ENCODE measurements at places on chromosomes 2 and 18. TPM values are rescaled to one million over a fixed set of nuclear protein-coding genes. Genes with fewer than 3 reads are reported as not detected.

DNA sequence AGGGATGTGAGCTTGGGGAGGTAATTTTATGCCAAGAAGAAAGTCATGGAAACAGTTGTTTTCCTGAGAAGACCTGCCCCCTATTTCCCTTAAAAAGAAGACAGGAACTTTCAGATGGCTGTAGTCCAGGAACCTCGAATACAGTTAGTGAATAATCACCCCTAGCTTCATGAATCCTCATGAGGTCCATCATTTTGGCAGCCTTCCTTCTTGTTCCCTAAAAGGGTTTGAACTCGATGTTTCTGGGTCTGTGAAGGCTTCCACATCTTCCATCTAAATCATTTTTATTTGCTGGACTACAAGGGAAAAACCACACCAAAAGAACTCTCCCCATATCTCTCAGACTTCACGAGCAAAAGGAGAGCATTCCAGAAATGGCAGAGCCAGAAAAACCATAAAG, 290.8 kb downstream of the SLC4A3 start:
- H3K27ac ChIP-seq = no peak overlapping the region
- no peaks in the 10 kb centered on the region for H3K27me3 ChIP-seq
- DNase-seq = no peak
- H3K4me1 ChIP-seq = no peaks in the 10 kb centered on the region
- H3K36me3 ChIP-seq = no peaks in the 10 kb centered on the region

GRCh38 chr2:71617266-71617665, 163.9 kb downstream of the DYSF start:
- H3K27ac ChIP-seq = no peak overlapping the region
- H3K36me3 ChIP-seq = no peaks in the 10 kb centered on the region
- no peak overlapping the region for H3K4me3 ChIP-seq
- H3K27me3 ChIP-seq = no peaks in the 10 kb centered on the region
- peaks cover 5% of the 10 kb centered on the region for H3K4me1 ChIP-seq

DNA sequence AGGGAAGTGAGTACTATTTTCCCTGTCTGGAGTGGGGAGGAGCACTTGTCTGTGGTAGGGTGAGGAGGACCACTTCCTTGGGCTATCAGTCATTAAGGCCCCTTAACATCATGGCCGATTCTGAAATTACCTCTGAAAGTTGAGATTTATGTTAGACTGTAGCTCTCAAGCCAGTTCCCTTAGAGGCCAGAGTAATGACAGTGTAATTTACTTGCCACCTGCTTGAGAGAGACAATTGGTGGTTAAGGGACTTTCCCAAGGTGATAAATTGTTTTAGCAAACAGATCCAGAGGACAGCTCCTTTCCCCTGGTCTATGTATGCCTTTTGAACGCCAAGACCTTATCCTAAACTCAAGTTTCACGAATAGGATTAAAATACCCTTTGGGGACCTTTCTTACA, 56.1 kb downstream of the NEDD4L start:
- DNase-seq = no peak
- peaks cover 10% of the 10 kb centered on the region for H3K4me1 ChIP-seq
- H3K36me3 ChIP-seq = no peaks in the 10 kb centered on the region

- DNase-seq = peak; percentile 25
- H3K4me3 ChIP-seq = no peak overlapping the region
- H3K27ac ChIP-seq = no peak overlapping the region
- peaks cover 14% of the 10 kb centered on the region for H3K4me1 ChIP-seq
- no peaks in the 10 kb centered on the region for H3K27me3 ChIP-seq
Observed at GRCh38 chr2:216516730-216517350, 18.2 kb downstream of the RPL37A start.

DNA sequence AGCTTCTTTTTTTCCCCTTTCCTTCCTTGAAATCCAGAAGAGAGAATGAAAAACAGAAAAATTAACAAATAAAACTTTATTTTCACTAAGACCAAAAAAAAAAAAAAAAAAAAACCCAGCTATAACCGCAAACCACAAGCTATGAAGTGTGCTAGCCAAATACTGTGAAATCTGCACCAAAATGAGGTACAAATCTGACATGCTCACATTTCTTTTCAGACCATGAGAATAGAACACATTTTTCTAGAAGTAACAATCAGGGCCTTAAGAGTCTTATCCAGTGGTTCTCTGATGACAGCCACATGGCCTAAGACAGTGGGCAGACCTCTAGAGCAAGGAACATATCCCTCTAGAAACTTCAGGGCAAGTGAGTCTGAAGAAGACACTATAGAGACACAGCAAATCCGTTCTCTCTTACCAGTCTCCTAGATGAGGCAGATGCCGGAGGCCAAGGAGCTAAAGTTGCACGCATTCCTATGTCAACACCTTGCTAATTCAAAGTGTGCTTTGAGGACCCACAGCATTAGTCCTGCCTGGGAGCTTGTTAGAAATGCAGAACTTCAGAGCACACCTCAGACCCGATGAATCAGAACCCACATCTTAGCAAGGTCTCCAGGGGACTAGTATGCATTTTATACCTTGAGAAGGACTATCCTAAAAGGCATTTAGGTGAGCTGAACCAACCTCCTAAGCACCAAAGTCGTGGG, 317.1 kb downstream of the MYCN start:
- H3K4me3 ChIP-seq = no peak overlapping the region
- DNase-seq = no peak
- no peaks in the 10 kb centered on the region for H3K27me3 ChIP-seq
- H3K27ac ChIP-seq = no peak overlapping the region

- peaks cover 29% of the 10 kb centered on the region for H3K4me1 ChIP-seq
- H3K4me3 ChIP-seq = peak overlapping the region; percentile 12
- H3K36me3 ChIP-seq = no peaks in the 10 kb centered on the region
Observed at GRCh38 chr2:159185401-159186130, 100.9 kb downstream of the WDSUB1 start.

- H3K4me3 ChIP-seq = no peak overlapping the region
- no peaks in the 10 kb centered on the region for H3K27me3 ChIP-seq
- peaks cover 5% of the 10 kb centered on the region for H3K4me1 ChIP-seq
Observed at GRCh38 chr2:109694190-109694589, 80.0 kb downstream of the SOWAHC start.

- peak overlapping the region; percentile 84 for H3K27ac ChIP-seq
- peaks cover 47% of the 10 kb centered on the region for H3K27me3 ChIP-seq
- peak overlapping the region; percentile 50 for H3K4me3 ChIP-seq
- no peaks in the 10 kb centered on the region for H3K36me3 ChIP-seq
Observed at GRCh38 chr2:222290401-222290735, 8.4 kb downstream of the PAX3 start.

- H3K4me3 ChIP-seq = no peak overlapping the region
- H3K27me3 ChIP-seq = no peaks in the 10 kb centered on the region
- no peaks in the 10 kb centered on the region for H3K4me1 ChIP-seq
- no peak for DNase-seq
- no peak overlapping the region for H3K27ac ChIP-seq
- H3K36me3 ChIP-seq = no peaks in the 10 kb centered on the region
Observed at GRCh38 chr2:184272056-184272455, 326.3 kb upstream of the ZNF804A start.

GRCh38 chr2:200306931-200307723, 634 bp downstream of the SPATS2L start:
- H3K36me3 ChIP-seq = no peaks in the 10 kb centered on the region
- H3K27me3 ChIP-seq = no peaks in the 10 kb centered on the region
- H3K4me3 ChIP-seq = peak overlapping the region; percentile 88
- H3K4me1 ChIP-seq = peaks cover 36% of the 10 kb centered on the region
- peak overlapping the region; percentile 81 for H3K27ac ChIP-seq
- no peak for DNase-seq

- peak overlapping the region; percentile 41 for H3K4me3 ChIP-seq
- H3K27ac ChIP-seq = no peak overlapping the region
- peaks cover 23% of the 10 kb centered on the region for H3K4me1 ChIP-seq
- no peaks in the 10 kb centered on the region for H3K27me3 ChIP-seq
- no peak for DNase-seq
Observed at GRCh38 chr2:132417430-132418035, 928 bp downstream of the GPR39 start.

- peak within 1 kb of the TSS; percentile 19 for H3K27ac ChIP-seq
- DNase-seq = no peak
- peaks cover 23% of the 10 kb centered on the region for H3K4me1 ChIP-seq
- peaks cover 8% of the 10 kb centered on the region for H3K27me3 ChIP-seq
Observed at GRCh38 chr2:219572237-219573001, at the start of gene INHA. TSS of gene INHA (plus strand) at chr2:219572310. CDS start at chr2:219572375, 65 bp downstream.

DNA sequence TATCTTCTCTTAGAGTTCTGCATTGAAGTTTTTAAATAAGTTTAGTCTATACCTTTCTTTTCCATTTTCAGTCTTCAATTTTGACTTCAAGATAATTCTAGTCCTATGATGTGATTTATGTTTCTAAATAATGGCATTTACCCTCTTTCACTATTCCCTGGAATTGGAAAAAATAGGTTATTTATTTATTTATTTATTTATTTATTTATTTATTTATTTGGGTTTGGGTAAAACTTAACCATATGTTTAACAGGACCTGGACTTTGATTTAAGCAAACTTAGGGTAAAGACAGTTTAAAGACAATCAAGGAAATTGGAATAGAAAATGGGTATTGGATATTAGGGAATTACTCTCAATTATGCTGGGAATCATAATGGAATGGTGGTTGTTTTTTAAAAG, 182.1 kb downstream of the RPIA start:
- H3K4me3 ChIP-seq = no peak overlapping the region
- no peak overlapping the region for H3K27ac ChIP-seq
- H3K27me3 ChIP-seq = peaks cover 9% of the 10 kb centered on the region
- H3K36me3 ChIP-seq = no peaks in the 10 kb centered on the region

DNA sequence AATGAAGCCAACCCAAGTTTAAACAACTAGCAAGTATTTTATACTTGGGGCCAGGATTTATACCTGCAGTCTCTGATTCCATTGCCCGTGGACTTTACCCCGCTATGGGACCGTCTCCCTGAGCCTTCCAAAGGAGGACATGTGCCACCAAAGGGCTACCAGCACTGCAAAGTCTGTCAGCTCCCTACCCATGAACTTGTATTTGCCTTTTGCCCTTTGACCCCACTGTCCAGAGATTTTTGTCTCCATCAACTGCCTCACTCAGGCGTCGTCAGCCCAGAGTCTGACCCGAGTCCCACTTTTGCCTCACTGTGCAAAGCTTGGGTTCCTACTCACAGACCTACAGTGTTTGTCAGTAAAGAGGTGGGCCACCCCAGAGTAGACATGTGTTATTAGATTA, 40.6 kb downstream of the B3GNT2 start:
- no peak overlapping the region for H3K4me3 ChIP-seq
- H3K27me3 ChIP-seq = no peaks in the 10 kb centered on the region
- H3K27ac ChIP-seq = no peak overlapping the region

CCDC93 gene
- 28.7 TPM for total RNA-seq

TMEM131 gene
- total RNA-seq = 35.3 TPM

OSBPL6 gene
- total RNA-seq = 13.7 TPM

GPR75 gene
- total RNA-seq = 5.0 TPM

ADD2 gene
- total RNA-seq = 4.8 TPM

CCL20 gene
- not detected for total RNA-seq

CFAP65 gene
- total RNA-seq = 0.27 TPM

POTEJ gene
- not detected for total RNA-seq

POTEC gene
- total RNA-seq = not detected

AFF3 gene
- 14.7 TPM for total RNA-seq

TRABD2A gene
- 2.6 TPM for total RNA-seq

FIGLA gene
- not detected for total RNA-seq

GKN2 gene
- total RNA-seq = not detected

All from astrocyte (in vitro differentiated cells and primary cell).